ENCODE measurements at places on chromosomes 12 and 14.
A peak's percentile ranks its signal among the peaks of the same experiment; 100 is the strongest.

DNA sequence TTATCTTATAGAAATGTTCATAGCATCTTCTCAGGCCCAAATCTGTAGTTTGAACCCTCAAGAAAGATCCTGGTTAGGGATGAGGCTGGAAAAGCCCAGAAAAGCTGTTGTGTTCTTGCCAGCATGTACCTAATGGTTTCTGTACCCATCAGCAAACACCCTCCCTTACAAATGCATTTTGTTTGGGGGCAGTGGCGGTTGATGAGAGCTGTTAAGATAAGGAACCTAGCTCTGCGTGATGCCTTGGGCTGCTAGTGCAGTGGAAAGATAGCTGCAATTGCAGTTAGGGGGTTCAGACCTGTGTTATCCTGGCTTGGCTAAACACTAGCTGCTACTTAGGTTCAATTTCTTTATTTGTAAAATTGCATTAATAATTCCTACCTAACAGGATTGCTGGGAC is 3.6 kb downstream of the TPH2 start:
- no peak for DNase-seq
- H3K4me1 ChIP-seq, result peaks cover 4% of the 10 kb centered on the region
- no peaks in the 10 kb centered on the region for H3K36me3 ChIP-seq
- H3K27me3 ChIP-seq, result peaks cover 45% of the 10 kb centered on the region

GRCh38 chr14:104968541-104969401 is 9.4 kb downstream of the AHNAK2 start:
- no peaks in the 10 kb centered on the region for H3K4me1 ChIP-seq
- no peak overlapping the region for H3K4me3 ChIP-seq
- DNase-seq, result no peak

GRCh38 chr14:21264025-21264801 is 5.0 kb downstream of the HNRNPC start:
- H3K36me3 ChIP-seq, result peaks cover 81% of the 10 kb centered on the region
- peaks cover 55% of the 10 kb centered on the region for H3K4me1 ChIP-seq
- peak overlapping the region; percentile 97 for H3K27ac ChIP-seq

DNA sequence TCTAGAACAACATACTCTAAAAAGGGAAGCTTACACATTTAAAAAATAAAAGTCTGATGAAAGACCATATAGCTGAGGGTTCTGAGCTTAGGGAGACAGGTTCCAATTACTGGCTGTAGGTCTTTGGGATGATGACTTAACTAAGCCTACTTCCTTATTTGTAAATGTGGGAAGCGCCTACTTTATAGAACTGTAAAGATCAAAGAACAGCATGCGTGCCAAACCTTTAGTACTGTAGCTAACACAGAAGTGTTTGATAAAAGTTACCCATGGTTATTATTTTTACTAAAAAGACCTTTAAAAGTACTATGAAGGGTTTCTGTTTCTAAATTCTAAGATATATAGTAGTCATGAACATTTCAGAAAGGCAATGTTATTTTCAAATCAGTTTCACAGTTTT is 35.7 kb downstream of the STK38L start:
- no peak overlapping the region for H3K4me3 ChIP-seq
- H3K27me3 ChIP-seq, result no peaks in the 10 kb centered on the region
- peaks cover 16% of the 10 kb centered on the region for H3K4me1 ChIP-seq
- no peak for DNase-seq
- H3K27ac ChIP-seq, result no peak overlapping the region
- peaks cover 1% of the 10 kb centered on the region for H3K36me3 ChIP-seq

DNA sequence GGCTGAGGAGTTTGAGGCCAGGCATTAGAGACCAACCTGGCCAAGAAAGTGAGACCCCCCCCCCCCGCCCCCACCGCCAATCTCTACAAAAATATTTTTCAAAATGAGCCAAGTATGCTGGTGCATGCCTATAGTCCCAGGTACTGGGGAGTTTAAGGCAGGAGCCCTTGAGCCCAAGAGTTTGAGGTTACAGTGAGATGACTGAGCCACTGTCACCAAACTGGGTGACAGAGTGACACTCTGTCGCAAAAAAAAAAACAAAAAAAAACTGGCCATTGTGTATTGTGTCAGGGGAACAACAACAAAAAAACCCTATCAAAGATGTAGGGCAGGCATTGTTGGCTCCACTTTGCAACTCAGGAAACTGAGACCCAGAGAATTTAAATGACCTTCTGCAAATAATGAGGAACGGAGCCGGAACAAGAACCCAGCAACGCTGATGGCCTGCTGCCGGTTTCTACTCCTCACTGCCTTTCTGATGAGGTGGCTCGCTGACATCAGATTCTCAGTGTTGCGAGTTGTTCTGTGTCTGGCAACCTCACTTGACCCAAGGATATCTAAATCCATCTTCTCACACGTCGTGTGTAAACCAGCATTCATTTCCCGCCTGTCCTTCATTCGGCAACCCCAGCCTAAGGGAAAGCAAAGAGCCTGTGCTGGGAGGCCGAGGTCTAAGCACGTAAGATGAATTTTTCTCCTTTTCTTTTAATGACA is 195.2 kb upstream of the CRY1 start:
- H3K36me3 ChIP-seq, result no peaks in the 10 kb centered on the region
- no peak overlapping the region for H3K4me3 ChIP-seq
- no peak overlapping the region for H3K27ac ChIP-seq
- H3K4me1 ChIP-seq, result peaks cover 17% of the 10 kb centered on the region
- DNase-seq, result no peak

GRCh38 chr12:94872007-94872653 is 131.4 kb downstream of the NDUFA12 start:
- no peak overlapping the region for H3K4me3 ChIP-seq
- no peak overlapping the region for H3K27ac ChIP-seq
- H3K27me3 ChIP-seq, result peaks cover 49% of the 10 kb centered on the region
- H3K36me3 ChIP-seq, result no peaks in the 10 kb centered on the region

- H3K27ac ChIP-seq, result peak overlapping the region; percentile 94
- H3K27me3 ChIP-seq, result no peaks in the 10 kb centered on the region
- peaks cover 74% of the 10 kb centered on the region for H3K4me1 ChIP-seq
- H3K4me3 ChIP-seq, result peak overlapping the region; percentile 65
These were observed 57.9 kb downstream of the SLC38A1 start for GRCh38 chr12:46210873-46211439.

DNA sequence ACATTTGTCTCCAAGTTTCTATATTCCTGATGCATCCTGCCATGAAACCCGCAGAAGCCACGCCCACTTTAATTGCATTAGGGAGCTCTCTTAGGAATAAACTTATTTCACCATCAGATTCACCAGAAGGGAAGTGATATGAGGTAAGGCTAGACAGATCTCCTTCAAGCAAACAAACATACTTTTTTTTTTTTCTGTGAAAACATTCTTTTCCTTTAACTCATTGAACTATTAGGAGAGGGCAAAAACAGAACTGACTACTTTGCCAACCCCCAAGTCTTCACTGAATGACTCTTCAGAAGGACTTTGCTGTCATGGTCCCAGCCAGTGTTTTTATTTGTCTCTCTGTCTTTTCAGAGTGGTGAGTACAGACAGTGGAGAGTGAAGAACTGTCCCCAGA is 48.4 kb downstream of the GTF2A1 start:
- peaks cover 41% of the 10 kb centered on the region for H3K4me1 ChIP-seq
- H3K4me3 ChIP-seq, result no peak overlapping the region
- DNase-seq, result no peak
- peaks cover 2% of the 10 kb centered on the region for H3K36me3 ChIP-seq

DNA sequence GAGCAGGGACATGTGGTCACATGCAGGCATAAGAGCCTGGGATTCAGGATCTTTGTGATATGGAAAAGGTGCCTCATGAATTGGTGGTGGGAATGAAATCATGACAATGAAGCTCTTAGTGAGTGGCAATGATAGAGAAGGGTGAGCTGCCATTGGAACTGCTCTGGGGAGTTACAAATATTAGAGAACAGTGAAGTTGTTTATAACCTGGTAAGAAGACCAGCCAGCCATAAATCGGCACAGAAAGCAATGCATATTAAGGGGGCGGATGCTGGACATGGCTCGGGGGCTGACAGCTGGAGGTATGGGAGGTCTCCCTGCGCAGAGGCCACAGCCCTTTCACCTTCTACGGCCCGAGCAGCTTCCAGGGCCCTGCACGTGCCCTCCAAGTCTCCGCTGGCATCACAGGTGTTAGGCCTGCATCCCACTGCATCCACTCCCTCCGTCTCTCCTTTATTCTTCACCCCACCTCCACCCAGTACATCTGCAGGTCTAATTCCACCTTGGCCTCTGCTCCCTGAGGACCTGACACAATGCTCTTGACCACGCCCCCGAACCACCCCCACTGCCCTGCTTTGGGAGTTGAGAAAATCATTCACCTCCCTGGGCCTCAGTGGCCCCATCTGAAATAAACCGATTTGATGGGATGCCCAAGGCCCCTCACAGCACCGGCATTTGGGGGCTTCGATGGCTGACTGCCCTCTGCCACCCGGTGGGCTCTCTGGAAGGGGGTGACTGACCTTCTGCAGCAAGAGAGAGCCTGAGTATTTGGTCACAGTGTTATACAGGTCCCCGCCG is 4.1 kb downstream of the CACNA2D4 start:
- DNase-seq, result peak; percentile 53
- peaks cover 14% of the 10 kb centered on the region for H3K4me1 ChIP-seq
- H3K27me3 ChIP-seq, result peaks cover 10% of the 10 kb centered on the region
- no peak overlapping the region for H3K27ac ChIP-seq

DNA sequence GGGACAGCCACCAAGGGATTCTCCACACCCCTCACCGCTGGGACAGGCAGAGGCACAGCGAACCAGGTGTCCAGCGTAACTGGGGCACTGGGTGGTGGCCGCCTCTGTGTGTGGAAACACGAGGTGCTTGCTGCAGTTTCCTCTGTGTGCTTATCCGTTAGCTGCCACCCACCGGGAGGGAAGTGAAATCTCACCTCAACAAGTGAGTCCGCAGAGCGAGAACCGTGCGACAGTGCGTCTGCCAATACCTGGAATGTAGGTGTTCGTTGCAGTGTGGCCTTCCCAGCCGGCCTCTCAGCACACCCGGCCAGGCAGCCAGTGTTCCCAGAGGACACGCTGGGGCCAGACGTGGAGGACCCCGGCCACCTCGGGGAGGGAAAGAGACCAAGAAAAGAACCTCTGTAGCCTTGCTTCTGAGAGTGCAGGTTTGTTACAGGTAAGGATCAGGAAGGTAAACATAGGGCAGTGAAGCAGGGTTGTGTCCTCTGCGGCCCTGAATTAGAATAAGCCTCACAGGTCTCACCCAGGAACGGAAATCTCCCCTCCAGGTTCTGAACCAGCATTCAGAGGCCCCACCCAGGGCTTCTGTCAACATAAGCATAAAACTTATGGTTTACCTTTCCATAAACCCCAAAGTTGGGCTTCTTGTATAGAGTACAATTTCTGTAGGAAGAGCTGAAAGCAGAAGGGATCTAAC is 1.5 kb downstream of the BCL2L14 start:
- H3K27ac ChIP-seq, result peak overlapping the region; percentile 91
- DNase-seq, result peak; percentile 81
- H3K4me3 ChIP-seq, result peak overlapping the region; percentile 83
- no peaks in the 10 kb centered on the region for H3K27me3 ChIP-seq
- peaks cover 8% of the 10 kb centered on the region for H3K36me3 ChIP-seq

DNA sequence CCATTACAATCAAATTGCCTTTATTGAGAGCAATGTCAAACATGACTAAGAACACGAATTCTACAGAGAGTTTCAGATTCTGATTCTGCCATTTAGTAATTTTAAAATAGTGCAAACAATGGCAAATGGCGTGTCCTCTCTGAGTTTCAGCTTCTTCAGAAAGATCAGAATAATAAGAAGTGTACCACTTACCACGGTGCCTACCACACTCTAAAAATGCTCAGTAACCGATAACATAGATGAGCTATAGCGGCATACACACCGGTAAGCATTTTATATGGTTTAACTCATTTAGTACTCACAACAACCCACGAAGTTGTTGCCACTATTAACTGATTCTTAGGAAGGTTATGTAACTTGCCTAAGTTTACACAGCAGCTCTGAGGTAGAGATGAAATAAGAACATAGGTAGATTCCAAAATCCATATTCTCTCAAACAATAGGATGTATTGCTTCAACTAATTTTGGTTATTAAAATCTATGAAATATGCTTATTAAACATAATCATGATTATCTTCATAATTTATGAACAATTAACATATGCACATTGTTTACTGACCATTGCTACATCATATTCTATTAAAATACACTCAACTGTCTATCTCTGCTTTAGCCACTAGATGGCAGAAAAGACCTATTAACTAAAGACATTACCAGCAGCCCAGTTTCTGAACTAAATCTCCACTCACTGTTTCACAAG is 38.3 kb downstream of the SLC6A15 start:
- H3K4me1 ChIP-seq, result no peaks in the 10 kb centered on the region
- no peak overlapping the region for H3K4me3 ChIP-seq
- no peak for DNase-seq
- no peak overlapping the region for H3K27ac ChIP-seq
- H3K36me3 ChIP-seq, result no peaks in the 10 kb centered on the region
- no peaks in the 10 kb centered on the region for H3K27me3 ChIP-seq

DNA sequence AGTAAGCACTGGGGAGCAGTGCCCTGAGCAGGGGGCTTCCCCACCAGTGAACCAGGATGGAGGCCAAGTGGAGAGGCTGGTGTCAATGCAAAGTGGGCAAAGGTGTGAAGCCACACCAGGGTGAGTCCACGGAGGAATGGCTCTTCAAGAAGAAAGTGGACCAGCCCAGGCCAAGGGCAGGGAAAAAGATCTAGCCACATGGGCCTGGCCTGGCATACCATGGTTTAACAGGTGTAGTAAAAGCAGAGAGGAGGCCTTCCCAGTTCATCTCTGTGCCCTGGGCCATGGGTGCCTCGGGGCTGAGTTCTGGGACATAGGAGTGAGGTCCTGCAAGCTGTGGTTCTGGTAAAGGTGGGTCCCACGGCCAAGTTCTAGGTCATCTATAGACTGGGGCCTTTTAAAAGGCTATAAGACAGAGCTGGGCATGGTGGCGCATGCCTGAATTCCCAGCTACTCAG is 153.4 kb downstream of the DPF3 start:
- H3K27me3 ChIP-seq, result peaks cover 3% of the 10 kb centered on the region
- H3K27ac ChIP-seq, result no peak overlapping the region
- DNase-seq, result no peak
- no peaks in the 10 kb centered on the region for H3K4me1 ChIP-seq
- no peaks in the 10 kb centered on the region for H3K36me3 ChIP-seq

DNA sequence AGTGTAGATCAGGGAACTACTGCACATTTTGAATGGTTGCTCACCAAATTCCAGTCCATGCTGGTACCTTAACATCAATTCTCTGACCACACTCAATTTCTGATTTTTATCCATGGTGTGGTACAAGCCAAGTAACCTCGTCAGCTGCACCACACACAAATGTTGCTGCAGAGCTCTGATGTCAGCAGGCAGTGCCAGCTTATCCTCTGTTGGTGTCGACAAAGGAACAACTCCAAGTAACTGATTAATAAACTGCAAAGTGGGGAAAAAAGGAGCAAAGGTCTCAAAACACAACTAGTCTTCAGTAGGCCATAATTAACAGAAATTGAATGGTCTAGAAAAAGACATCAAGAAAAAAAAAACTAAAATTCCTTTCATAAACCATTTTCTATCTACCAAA is 47.4 kb downstream of the NAA25 start:
- H3K4me3 ChIP-seq, result no peak overlapping the region
- no peaks in the 10 kb centered on the region for H3K27me3 ChIP-seq
- H3K27ac ChIP-seq, result no peak overlapping the region
- H3K36me3 ChIP-seq, result peaks cover 53% of the 10 kb centered on the region

GRCh38 chr14:101567252-101567651 is 6.0 kb downstream of the DIO3 start:
- peaks cover 52% of the 10 kb centered on the region for H3K27me3 ChIP-seq
- no peak overlapping the region for H3K4me3 ChIP-seq
- DNase-seq, result no peak
- H3K36me3 ChIP-seq, result peaks cover 7% of the 10 kb centered on the region
- no peak overlapping the region for H3K27ac ChIP-seq

GRCh38 chr14:22814941-22815713 is at the start of gene SLC7A7:
TSS of gene SLC7A7 (minus strand) at chr14:22815435. CDS start at chr14:22813398, 2,037 bp downstream.
- H3K36me3 ChIP-seq, result no peaks in the 10 kb centered on the region
- peaks cover 1% of the 10 kb centered on the region for H3K27me3 ChIP-seq
- DNase-seq, result no peak
- no peak within 1 kb of the TSS for H3K4me3 ChIP-seq
- H3K27ac ChIP-seq, result no peak within 1 kb of the TSS

Measured in activated CD4-positive, alpha-beta T cell treated with anti-CD3 and anti-CD28 coated beads, Interleukin-2, amount 10 ng/mL, durations not matched to agents 24 days and 14 days (primary cell).